Aorta (tissue), 5 donors: ENCODE measurements at places on chromosomes 13 and 19. TPM values are rescaled to one million over a fixed set of nuclear protein-coding genes. Genes with fewer than 3 reads are reported as not detected.

DNA sequence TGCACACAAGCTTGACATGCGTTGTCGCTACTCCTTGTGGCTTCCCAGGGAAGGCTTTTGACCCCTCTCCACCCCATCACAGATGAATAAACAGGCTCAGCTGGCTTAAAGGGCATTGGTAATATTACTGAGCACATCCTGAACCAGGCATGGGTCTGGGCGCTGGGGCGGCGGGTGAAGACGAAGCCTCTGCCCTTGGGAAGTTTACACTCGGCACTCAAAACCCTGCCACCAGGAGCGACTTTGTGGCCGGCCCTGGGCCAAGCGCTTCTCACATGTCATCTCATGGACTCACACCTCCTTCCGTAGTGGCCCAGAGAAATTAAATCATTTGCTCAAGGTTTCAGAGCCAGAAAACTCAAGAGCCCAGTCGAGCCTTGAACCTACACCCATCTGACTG, 32.6 kb upstream of the ASF1B start:
- H3K4me1 ChIP-seq: no peaks in the 10 kb centered on the region
- H3K4me3 ChIP-seq: no peak overlapping the region
- H3K27me3 ChIP-seq: no peaks in the 10 kb centered on the region
- no peak for DNase-seq
- no peak overlapping the region for H3K27ac ChIP-seq

DNA sequence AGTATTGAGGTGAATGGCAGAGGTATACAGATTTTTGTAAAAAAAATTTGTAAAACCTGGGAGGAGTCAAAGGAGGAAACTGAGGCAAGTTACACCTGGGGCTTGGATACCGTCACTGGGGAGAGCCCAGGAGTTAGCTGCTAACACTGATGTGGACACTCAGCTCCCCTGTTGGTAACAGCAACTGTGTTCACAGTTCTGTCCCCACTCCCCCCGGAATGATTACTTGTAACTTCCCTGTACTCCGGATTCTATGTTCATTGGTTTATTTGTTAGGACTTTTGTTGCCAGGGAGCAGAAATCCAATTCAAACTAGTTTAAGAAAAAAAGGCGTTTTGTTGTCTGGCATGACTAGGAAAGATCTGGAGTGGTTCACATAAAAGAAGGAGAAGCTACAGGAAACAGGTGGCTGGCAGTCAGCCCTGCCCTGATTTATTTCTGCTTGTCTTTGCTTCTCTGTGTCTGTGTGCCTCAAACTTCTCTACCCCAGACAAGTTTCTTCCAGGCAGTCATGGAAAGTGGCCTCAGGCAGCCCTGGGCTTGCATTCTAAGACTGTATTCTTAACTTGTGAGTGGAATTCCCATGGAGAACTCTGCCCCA, 2.3 kb upstream of the GPR12 start:
- H3K4me3 ChIP-seq: no peak overlapping the region
- H3K4me1 ChIP-seq: no peaks in the 10 kb centered on the region
- H3K27ac ChIP-seq: no peak overlapping the region
- no peaks in the 10 kb centered on the region for H3K36me3 ChIP-seq

DNA sequence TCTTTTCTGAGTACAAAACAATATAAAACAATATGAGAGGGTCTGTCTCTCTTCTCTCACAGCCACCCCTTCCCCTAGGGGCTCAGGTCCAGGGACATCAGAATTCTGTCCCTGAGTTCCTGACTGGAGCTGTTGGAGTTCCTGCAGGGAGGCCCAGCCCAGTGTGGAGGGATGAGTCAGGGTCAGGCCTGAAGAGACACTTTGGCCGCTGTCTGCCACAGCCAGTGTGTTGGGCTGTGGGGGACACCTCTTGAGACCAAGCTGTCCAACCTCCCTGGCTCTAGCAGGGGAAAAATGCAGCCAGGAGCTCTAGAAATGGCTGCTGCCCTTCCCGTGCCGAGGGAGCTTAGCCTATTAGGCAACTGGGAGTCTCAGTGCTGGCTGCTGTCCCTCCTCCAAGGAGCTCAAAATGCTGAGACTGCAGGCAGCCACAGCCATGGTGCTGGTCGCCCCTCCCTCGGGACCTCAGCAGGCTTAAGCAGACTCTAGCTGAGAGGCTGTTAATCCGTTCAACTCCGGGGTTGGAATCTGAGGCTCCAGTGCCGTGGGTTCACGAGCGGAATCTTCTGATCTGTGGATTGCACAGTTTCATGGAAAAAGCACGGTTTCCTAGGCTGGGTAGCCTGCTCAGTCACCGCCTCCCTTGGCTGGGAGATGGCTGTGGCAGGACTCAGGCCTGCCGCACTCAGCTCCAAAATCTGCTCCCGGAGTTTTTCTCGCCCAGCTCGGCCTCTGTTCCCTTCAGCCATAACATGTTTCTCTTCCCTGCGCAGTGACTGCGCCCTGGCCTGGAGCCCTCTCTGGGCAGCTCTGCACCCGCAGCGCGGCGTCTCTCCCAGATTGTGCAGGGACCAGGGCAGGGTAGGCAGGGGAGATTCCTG, 3.8 kb upstream of the ZNF626 start:
- DNase-seq: peak; percentile 76
- H3K4me3 ChIP-seq: no peak overlapping the region
- H3K27me3 ChIP-seq: no peaks in the 10 kb centered on the region

GRCh38 chr13:76160506-76160905, 524.4 kb downstream of the LMO7 start:
- no peak overlapping the region for H3K27ac ChIP-seq
- no peak overlapping the region for H3K4me3 ChIP-seq

DNA sequence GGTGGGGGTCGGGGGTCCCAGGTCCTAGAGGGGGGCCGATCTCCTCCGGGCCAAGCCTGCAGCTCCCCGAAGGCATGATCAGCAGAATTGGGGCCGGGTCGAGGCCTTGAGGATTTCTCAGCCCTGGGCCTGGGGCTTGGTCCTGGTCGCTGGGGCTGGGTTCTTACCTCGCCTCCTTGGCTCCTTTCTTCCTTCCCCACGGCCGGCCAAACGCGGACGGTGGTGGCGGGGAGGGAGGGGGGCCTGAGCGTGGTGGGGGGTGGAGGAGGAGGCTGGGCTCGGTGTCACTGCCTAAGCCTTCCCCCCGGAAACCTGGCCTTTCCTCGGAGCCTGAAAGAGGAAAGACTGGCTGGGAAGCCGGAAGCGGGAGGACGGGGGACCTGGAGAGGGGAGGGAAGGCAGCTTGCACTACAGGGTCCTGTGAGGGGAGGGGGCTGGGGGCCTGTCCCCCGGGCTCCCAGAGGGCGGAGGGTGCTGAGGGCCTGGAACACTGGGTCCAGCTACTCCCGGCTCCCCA, at the start of gene ZNF579:
TSS of gene ZNF579 (minus strand) at position 221 of the 517 bp plus-strand sequence. CDS start 1,209 bp downstream, outside the sequence.
- no peak within 1 kb of the TSS for H3K27ac ChIP-seq
- no peaks in the 10 kb centered on the region for H3K4me1 ChIP-seq
- no peaks in the 10 kb centered on the region for H3K27me3 ChIP-seq

Gene FCHO1
- 6.9 TPM for total RNA-seq

Gene CUL4A
- total RNA-seq: 69.8 TPM

Gene UGGT2
- 69.8 TPM for total RNA-seq

GRCh38 chr13:113361406-113361805, 2.5 kb downstream of the GRTP1 start:
- H3K27ac ChIP-seq: no peak overlapping the region
- no peak for DNase-seq
- H3K36me3 ChIP-seq: no peaks in the 10 kb centered on the region
- no peak overlapping the region for H3K4me3 ChIP-seq
- H3K4me1 ChIP-seq: no peaks in the 10 kb centered on the region
